Psoas muscle (tissue), 8 donors: ENCODE measurements at places on chromosomes 1 and 21. TPM values are rescaled to one million over a fixed set of nuclear protein-coding genes. Genes with fewer than 3 reads are reported as not detected.

Gene ZNF593
- total RNA-seq = 77.3 TPM

Gene MAEL
- total RNA-seq = not detected

Gene OR10K1
- not detected for total RNA-seq

Gene AADACL4
- total RNA-seq = not detected

Gene HYI
- 8.6 TPM for total RNA-seq
